ENCODE measurements at places on chromosomes 6 and 20.

- no peak for DNase-seq
These were observed 317.6 kb downstream of the HDGFL1 start for GRCh38 chr6:22886650-22887581.

GRCh38 chr6:1705630-1706029 is 95.9 kb downstream of the FOXC1 start:
- no peak for DNase-seq

DNA sequence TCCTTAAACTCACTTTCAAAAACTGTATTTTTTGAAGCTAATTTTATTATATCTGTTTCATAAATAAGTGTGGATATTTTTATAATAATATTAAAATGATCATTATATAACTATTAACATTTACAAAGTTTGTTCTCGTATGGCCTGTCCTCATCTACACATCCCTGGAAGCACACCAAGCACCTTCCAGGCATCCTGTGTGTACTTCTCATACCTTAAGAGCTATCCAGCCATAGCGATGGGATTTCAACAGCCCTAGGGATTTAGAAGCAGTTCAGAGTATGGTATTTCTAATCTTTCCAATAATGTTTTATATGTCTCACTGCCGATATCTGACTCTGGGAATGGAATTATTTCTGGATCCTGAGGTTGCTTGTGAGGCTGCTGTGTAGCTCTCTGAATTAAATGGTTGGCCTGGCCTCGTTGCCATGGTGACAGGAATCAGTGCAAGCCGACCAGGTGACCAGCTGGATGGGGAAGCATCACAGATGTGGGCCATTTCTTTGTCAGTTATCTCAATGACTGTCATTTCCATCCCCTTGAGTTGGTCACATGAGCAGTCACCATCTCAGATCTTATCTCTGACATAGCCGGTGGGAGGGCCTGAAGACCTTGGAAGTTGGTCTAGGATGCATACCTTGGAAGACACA is 265.2 kb upstream of the RIN2 start:
- no peak for DNase-seq

DNA sequence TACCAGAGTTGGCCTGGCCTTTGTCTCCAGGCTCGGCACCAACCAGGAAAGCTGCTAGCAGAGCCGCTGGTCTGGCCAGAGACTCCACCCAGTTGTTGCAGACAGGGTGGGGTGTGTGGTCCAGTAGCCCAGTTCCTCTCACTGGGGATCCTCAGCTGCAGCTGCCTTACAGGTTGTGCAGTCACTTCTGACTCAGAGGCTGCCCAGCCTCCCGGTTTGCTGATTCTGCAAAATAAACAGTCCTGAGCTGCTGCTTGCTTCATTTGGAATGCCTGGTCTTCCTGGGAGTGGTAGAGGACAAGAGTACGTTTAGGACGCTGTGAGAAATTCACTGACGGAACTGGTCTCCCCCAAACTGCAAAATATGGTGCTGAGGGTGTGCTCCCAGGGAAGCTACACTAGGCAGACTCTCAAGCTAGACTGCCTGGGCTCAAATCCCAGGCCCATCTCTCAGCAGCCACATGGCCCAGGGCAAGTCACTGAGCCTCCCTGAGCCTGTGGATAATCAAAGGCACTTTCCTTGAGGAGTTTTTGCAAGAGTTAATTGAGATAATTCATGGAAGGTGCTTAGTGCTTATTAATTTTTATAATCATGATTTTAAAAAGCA is 246.1 kb downstream of the TFAP2C start:
- DNase-seq: no peak

DNA sequence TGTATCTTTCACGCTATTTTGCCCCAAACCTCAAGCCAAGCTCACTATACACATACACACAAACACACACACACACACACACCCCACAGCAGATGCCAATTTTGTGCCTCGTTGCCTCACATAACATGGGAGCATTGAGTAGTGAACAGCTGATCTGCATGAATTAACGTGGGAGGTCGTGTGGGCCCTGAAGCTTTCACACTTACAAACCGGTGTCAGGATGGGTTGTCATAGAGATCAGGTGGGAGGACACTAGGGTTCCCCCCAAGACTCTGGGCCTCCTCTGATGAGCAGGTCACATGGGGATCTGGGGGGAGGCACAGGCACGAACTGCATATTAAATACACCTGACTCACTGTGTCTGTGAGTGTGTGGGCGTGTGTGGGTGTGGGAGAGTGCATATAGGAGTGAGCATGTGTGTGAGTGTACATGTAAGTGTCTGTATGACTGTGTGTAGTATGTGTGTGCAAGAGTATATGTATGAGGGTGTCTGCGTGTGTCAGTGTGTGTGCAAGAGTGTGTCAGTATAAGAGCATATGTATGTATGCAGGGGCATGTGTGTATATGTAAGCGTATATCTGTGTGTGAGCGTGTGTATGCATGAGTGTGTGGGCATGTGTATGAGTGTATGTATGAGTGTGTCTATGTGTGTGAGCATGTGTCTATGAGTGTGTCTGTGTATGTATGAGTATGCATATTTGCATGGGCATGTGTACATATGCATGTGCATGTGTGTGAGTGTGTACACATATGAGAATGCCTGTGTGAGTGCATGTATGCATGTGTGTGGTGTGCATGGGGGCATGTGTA is 370.4 kb downstream of the PREX1 start:
- no peak for DNase-seq

GRCh38 chr20:63490416-63490815 is 8.5 kb downstream of the EEF1A2 start:
- no peak for DNase-seq

DNA sequence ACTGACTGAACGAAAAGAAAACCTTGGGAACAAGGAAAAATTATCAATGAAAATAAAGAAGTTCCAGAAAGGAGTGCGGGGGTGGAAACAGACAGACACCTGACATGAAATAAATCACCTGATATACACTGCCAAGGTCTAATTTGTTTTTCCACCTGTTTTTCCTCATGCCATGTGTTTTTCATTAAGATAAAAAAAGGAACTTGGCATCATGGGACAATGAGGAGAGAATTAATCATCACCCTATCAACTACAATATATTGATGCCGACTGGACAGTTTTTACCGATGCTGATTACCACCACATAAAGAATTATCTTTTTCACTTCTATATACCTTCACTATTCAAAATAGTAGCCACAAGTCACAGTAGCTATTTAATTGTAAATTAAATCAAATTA is 233.2 kb downstream of the ARHGAP18 start:
- DNase-seq: no peak

GRCh38 chr6:88368071-88368787 is 202.1 kb upstream of the CNR1 start:
- no peak for DNase-seq

DNA sequence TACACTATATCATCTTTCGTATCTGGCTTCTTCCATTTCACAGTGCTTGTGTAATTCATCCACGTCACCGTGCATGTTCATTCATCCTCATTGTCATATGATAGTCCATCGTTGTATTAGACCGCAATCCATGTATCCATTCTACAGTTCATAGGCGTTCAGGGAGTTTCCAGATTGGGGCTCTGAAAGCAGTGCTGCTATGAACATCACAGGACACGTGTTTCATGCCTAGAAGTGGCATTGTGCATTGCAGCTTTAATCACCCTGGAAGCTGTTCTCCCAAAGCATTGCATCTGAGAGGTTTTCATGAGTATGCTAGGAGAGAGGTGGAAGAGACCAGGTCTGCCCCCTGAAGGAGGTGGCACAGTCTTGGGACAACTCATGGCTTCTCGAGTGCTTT is 35.3 kb downstream of the BMP7 start:
- DNase-seq: no peak

DNA sequence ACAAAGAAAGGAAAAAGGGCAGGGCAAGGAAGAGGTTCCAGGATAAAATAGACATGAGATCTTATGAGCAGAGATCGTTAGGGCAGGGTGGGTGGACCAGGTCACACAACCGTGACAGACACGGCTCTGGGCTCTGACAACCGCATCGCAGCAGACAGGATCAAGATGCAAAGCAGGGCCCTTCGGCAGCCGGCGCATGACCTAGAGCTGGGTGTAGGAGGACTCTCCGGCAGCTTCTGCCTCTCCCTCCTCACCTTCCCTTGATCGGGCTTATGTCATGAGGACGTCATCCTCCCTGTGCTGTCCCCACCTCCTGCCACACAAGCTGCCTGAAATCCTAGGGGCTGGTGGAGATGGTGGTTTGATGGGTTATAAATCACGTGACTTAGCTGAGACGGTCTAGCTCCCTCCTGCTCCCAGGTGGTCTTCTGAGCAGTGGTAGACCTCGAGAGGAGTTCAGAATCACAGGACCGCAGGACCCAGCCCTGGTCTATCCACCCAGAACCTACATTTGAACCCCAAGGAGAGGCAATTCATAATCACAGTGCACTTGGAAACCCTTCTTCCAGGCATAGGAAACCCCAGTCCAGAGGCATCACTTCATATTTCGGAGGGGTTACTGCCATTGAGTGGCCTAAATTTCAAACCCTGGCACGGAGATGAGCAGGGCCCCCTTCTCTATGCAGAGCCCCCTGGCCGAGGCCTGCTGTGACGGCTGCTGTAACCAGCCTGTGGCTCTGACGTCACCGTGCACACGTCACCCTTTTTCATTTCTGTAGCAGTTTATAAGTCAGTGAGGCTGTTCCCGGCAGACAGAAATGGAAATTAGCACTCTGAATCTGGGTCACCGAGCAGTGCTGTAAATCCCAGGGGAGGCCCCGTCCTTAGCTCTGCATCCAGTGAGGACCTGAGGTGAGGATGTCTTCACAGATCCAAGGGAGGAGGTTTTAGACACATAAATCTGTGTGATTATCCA is 8.7 kb upstream of the CCR6 start:
- DNase-seq: peak; percentile 67

- DNase-seq: no peak
These were observed 165.1 kb downstream of the LMBRD1 start for GRCh38 chr6:69631552-69632346.

DNA sequence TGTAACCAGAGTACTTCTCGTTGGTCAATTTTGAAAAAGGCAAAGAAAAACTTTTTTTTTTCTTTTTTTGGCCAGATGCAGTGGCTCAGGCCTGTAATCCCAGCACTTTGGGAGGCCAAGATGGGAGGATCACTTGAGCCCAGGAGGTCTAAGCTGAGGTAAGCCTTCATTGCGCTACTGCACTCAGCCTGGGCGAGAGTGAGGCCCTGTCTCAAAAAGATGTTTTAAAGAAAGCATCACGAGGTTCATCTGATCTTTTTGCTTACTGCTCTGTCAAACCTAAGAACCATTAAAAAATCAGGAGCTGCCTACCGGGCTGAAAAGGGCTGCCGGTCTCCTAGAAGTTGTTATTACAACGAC is 607 bp downstream of the LYRM2 start:
- DNase-seq: no peak

- DNase-seq: no peak
These were observed 322.3 kb upstream of the ARID1B start for GRCh38 chr6:156454867-156455266.

DNA sequence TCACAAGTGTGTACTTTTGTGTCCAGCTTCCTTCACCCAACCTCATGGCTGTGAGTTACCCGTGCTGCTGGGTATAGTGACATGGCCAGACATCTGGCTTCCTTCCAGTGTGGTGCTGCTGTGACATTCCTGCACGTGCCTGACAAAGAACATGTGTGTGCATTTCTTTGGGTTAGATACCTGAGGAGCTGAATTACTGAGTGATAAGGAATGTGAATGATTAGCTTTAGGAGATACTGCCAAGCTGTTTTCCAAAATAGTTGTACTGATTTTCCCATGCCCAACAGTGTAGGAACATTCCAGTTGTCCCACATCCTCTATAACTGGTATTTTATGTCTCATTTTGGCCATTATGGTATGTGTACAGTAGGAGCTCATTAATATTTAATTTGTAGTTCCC is 132.5 kb downstream of the PREX1 start:
- DNase-seq: no peak

DNA sequence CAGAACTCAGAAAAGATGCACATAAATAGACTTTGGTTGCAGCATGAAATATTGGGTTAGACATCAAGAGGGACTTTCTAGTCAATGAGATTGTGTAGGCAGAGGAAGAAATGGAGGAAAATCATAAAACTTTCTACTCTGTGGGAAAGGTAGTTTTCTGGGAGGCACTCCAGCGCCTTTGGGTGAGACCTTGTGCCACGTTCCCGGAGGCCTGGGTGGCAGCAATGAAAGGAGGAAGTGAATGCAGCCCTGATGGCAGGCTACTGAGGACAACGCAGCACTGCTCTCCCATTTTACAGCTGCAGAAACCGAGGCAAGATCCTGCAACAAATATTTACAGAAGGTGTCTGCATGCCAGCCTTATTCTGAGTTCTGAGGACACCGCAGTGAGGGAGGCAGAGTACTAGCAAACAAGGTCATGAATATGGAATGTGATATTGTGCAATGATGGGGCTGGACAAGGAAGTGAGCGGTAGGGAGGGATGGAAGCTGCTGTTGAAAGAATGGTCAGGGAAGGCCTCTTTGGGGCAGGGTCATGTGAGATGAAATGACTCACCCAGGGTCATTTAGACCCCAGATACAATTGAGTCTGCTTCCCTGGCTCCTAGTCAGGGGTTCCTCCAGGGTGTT is 159.1 kb downstream of the TFAP2C start:
- DNase-seq: no peak

GRCh38 chr20:31797364-31797763 is 21.8 kb upstream of the MYLK2 start:
- DNase-seq: no peak

GRCh38 chr6:11054722-11055121 is 10.6 kb upstream of the ELOVL2 start:
- no peak for DNase-seq

DNA sequence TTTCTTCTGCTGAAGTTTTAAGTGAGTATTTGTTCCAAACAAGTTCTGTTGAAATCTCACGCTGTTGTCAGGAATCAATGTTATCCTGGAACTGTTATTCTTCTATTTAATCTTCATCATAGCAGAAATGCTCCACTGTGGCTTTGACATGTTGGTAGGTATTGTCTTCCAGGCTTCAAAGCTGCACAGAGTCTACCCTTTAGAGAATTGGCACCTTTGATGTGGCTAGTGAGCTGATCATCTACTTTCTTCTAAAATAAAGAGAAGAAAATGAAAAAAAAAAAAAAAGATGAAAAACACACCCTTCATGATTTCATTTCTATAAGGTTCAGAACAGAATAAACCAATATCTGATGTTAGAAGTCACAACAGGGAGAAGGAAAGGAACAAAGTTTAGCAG is 5.8 kb upstream of the ZSCAN23 start:
- no peak for DNase-seq

GRCh38 chr6:111250791-111251354 is 163.6 kb downstream of the SLC16A10 start:
- DNase-seq: no peak

DNA sequence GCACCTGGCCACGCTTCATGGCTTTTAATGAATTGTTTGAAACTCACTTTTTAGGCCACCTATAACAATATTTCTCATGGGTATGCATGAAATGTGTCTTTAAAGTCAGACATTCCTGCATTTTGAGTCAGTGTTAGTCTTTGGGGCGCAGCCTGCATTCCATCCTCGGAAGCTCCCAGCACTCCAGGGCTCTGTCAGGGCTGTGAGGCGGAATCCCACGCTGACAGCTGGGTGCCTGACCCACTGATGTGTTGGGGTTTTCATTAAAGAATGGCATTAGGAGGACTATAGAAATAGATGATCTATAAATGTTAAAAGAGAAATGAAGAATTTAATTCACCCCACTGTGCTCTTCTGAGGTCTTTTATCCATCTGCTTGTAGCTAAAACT is 16.2 kb upstream of the CLDN20 start:
- DNase-seq: no peak

- DNase-seq: no peak
These were observed 22.2 kb upstream of the SLC17A3 start for GRCh38 chr6:25896252-25896651.
